ENCODE measurements at places on chromosomes 2 and 18.

DNA sequence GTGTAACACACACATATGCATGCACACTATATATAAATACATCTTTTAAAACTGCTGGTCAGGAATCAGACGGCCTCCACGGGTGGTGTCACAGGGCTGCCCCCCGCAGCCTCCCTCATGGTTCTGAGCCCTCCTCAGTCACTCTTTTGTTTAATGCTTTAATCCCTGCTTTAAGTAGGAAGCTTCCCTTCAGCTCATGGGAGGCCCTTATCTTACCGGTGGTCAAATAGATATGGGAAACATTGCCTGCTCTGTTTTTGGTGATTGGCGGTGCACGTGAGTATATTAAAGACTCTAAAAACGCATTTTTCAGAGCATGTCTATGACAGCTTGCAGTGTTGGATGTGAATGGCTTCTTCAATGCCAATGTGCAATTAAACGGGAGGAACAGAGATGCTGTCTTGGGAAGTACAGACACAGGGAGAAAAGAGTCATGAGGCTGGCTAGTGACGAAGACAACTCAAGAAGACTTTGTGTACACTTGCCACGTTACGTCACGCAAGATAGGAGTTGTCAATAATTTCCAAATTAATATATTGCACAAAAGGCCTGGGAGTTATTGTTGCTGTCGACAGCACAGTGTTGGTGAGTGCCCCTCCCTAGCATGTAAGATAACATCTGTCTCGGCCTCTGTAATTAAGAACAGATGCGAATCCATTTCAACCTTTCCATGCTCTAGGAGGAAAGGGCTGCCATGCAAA is 23.3 kb downstream of the GNLY start:
- no peak for DNase-seq
- no peaks in the 10 kb centered on the region for H3K27me3 ChIP-seq
- H3K27ac ChIP-seq: no peak overlapping the region
- H3K4me1 ChIP-seq: no peaks in the 10 kb centered on the region
- H3K36me3 ChIP-seq: no peaks in the 10 kb centered on the region

GRCh38 chr18:33538418-33539042 is 39.5 kb upstream of the ASXL3 start:
- H3K36me3 ChIP-seq: no peaks in the 10 kb centered on the region
- H3K4me1 ChIP-seq: no peaks in the 10 kb centered on the region
- no peak for DNase-seq
- no peak overlapping the region for H3K4me3 ChIP-seq
- H3K27me3 ChIP-seq: no peaks in the 10 kb centered on the region
- H3K27ac ChIP-seq: no peak overlapping the region

DNA sequence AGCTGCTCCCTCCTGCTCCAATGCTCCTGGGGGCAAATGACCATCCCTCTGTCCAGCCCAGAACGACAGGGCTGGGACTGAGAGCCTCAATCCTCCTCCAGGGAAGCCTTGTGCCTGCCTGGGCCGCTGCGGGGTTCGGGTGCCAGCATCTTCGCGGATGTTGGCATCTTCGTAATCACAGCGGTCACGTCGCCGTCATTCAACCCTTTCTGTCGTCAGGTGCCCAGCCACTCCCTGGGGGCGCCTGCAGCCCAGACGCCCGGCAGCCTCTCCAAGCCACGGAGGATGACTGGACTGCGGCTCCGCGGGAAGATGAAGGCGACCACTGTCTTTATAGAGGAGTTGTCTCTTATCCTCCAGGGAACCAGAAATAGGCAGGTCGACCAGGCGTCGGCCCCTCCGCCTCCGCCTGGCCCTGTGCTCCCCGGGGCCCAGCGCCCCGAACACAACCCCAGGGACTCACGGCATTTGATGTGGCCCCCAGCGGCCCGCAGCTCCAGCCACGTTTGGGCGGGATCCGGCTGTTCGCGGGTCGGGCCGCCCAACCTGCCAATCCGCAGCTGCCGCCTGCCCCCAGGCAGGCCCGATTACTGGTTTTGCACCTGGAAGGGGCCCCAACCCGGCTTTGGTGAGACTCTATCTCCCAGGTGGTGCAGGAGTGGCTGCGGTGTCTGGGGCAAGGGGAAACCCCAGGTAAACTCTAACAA is 113.9 kb downstream of the THNSL2 start:
- DNase-seq: no peak
- no peak overlapping the region for H3K27ac ChIP-seq
- no peak overlapping the region for H3K4me3 ChIP-seq
- no peaks in the 10 kb centered on the region for H3K4me1 ChIP-seq

DNA sequence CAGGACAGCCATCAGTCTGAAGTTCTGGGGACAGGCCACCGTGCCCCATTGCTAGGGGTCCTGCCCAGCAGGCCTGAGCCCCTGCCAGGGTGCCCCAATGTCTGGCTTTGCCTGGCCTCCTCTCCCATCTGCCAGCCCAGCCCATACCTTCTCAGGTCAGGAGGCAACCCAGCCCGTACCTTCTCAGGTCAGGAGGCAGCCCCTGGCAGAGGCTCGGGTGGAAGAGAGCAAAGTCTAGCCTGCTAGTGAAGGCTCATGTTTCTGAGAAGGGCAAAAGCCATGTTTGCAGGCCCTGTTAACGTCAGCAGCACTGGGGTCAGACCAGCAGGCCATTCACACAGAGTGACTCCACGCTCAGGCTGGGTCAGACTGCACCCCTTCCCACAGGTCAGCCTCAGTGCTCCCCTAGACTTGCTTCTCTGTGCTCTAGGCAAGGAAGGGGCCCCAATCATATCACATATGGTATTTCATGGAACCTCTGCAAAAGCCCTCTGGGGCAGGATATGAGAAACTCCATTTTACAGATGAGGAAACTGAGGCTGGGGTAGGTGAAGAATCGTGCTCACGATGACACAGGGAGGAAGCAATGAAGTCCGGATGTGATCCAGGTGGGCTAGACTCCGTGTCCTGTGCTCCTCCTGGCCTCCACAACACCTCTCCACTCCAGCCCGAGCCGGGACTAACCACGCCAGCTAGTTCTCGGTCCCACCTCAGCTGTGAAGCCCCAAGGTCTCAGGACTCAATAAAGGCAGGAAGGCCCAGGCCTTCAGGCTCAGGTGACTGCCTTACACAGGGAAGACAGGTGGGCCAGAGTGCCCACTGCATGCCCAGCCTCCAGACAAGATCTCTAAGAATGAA is 9.5 kb downstream of the SDC1 start:
- no peaks in the 10 kb centered on the region for H3K36me3 ChIP-seq
- no peak for DNase-seq
- H3K4me1 ChIP-seq: no peaks in the 10 kb centered on the region
- H3K27ac ChIP-seq: no peak overlapping the region
- H3K27me3 ChIP-seq: no peaks in the 10 kb centered on the region
- no peak overlapping the region for H3K4me3 ChIP-seq

DNA sequence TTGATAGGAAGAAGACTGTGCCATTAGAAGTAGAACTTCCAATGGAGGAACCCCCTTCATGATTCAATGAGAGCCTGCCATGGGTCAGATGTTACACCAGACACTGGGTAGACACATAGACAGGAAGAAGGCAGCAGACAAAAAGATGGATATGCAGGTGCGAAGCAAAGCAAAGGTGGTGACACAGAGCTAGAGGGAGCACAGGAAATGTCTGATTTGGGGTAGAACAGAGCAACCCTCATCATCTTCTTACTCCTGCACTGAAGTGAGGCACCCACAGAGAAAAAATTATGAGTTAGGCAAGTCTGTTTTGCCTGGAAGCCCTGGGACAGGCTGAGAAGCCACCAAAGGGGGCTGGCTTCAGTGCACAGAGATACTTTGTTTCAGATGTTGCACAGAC is 240.2 kb downstream of the ANAPC1 start:
- H3K27ac ChIP-seq: no peak overlapping the region
- H3K36me3 ChIP-seq: no peaks in the 10 kb centered on the region
- no peak overlapping the region for H3K4me3 ChIP-seq
- no peaks in the 10 kb centered on the region for H3K4me1 ChIP-seq
- DNase-seq: no peak

- no peak overlapping the region for H3K4me3 ChIP-seq
- no peaks in the 10 kb centered on the region for H3K4me1 ChIP-seq
- H3K27ac ChIP-seq: no peak overlapping the region
- H3K36me3 ChIP-seq: no peaks in the 10 kb centered on the region
- DNase-seq: no peak
- H3K27me3 ChIP-seq: no peaks in the 10 kb centered on the region
Measured at GRCh38 chr2:171584001-171584400, 61.7 kb downstream of the CYBRD1 start.

DNA sequence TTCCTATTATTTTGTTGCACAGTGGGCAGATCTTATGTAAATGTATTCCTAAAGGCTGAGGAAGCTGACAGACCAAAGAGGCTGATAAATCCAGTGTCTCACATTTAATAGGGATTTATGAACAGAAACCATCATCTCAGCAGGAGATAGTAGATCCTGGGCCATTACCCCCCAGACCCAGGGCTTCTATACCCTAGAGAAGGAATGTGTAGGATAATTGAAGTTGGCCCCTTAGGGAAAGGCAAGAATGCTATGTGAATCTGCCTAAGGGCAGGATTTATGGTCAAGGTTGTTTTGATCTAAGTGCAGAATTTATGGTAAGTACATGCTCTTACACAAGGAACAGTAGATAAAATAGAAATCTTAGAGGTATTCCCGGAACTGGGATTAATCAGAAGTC is 29.0 kb downstream of the RPL37A start:
- H3K36me3 ChIP-seq: no peaks in the 10 kb centered on the region
- H3K27me3 ChIP-seq: no peaks in the 10 kb centered on the region
